ENCODE measurements at places on chromosomes 5 and 9.

GRCh38 chr5:33827018-33827707 lies 64.6 kb downstream of the ADAMTS12 start:
- no peak for DNase-seq

DNA sequence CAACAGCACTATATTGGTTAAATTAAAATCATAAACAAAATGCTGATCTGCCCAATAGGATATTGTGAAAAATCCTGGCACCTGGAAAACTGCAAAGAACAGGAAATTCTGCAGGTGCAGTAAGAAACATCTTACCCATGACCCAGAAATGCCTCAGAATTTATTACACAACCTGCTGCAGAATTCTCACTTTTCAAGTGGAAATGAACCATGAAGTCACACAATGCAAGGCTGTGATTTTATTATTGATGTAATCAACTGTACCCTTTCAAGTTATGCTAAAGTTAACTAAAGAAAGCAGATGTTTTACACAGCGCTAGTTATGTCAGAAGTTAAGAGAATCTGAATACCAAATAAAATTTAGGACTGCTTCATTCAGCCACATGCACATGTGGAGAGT lies 6.0 kb downstream of the STRBP start:
- no peak for DNase-seq

GRCh38 chr5:138366632-138367382 lies 14.3 kb downstream of the KDM3B start:
- DNase-seq, result no peak

GRCh38 chr5:132277971-132278853 lies 16.0 kb upstream of the SLC22A4 start:
- no peak for DNase-seq

GRCh38 chr5:61619289-61619688 lies 287.2 kb downstream of the ZSWIM6 start:
- DNase-seq, result no peak

DNA sequence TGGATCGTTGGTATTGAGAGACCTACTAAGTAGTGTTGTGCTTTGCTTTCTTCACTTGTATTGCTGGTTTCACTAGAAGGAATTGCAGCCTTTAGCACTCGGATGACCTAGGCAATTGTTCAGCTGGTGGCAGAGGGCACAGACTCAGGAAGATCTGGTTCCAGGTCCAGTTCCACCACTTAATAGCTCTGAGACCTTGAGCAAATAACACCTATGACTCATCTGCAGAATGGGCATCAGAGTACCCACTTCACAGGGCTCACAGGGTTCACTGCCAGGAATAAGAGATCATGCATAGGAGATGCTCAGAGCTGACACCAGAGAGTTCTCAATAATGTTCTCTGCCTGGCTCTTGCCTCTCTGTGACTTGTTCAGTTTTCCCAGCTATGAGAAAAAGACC lies 133.6 kb downstream of the SIL1 start:
- no peak for DNase-seq

GRCh38 chr5:159456722-159457465 lies 126.6 kb upstream of the IL12B start:
- DNase-seq, result no peak

- no peak for DNase-seq
Observed at GRCh38 chr5:148653836-148654781, at the start of gene HTR4. Gene HTR4 (minus strand): TSS chr5:148654527. CDS start chr5:148637014, 17,513 bp downstream.

GRCh38 chr5:38601133-38601862 lies 44.9 kb upstream of the LIFR start:
- no peak for DNase-seq

GRCh38 chr5:39697881-39698280 lies 273.1 kb upstream of the DAB2 start:
- no peak for DNase-seq

DNA sequence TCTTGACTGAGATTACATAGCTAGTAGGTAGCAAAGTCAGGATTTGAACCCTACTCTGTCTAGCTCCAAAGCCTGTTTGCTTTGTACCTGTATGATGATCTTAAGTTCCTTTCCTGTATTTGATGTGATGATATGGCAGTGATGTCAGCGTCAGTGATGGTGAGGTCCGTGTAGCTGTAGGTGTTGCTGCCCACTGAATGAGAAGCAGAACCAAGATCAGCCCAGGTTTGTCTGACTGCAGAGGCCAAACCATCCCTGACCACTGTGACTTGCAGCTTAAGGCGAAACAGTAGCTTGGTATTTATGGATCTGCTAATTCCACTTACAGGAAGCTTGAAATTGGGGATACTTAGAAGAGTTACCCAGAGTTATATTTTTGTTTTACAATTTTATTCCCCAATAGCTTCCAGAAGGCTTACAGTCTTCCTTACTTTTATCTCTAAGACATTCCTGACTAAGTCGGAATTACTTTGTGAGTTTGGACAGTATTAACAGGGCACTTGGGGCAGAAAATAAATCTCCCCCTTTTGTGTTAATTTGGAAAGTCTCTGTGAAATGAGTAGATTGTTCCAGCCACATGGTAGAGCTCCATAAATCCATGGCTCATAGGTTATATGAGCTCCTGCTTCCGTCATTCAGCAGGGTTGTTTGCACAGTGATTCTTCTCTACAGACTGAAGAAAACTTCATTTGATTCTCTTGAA lies 273.4 kb downstream of the NR3C1 start:
- DNase-seq, result no peak

GRCh38 chr9:83441390-83441789 lies 96.8 kb downstream of the FRMD3 start:
- DNase-seq, result no peak

DNA sequence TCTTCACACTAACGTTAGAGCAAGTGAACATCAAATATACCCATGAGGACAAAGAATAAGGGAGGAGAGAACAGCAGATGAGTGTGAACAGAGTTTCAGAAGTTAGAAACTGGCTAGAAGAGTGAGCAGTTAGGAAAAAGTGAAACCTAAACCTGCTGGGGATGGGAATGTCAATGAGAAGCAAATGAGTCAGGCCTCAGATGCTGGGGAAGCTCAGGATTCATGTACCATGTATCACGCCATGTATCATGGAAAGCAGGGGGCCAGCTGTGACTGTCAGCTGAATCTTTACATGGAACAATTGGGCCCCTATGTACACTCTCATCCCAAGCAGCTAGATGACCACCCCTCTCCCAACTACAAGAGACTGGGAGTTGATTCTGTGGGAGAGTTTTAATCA lies 16.2 kb downstream of the GDF9 start:
- DNase-seq, result no peak

DNA sequence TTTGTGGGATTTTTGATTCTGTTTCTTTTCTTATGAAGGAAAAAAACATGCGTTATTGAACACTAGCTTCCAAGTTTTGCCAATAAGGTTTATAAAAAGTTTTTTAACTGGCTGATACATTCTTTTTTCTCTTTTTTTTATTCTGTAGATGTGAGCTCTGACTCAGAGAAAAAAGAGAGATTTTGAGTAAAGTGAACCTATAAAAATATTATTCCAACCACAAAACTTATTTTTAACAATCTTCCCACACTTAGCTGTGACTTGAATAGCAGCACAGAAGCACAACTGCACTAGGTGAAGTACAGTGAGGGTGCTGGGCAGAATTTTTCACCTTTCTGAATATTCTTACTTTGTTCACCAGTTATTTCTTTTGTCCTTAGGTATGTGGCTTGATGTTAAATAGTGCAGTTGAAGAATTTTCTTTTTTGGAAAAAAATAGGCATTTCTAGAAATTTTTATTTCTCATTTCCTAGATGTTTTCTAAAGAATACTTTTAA lies 41.6 kb downstream of the CHSY3 start:
- no peak for DNase-seq

DNA sequence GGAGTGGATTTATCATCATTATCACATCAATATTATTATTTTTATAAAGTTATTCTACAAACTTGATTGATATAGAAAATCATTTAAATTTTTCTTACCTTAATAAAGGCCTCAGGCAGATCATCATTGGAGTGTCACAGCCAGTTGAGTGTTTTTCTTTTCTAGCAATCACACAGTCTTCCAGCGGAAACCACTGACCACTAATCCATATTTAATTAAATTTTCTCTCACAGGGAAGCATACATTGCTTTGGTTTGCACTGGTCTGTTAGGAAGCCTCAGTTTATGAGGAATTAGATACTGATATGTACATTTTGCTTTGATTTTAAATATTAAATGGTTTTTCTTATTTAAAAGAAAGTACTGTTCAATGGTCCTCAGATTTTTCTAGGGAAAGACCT lies 6.7 kb downstream of the SPZ1 start:
- no peak for DNase-seq

GRCh38 chr5:93395971-93396379 lies 185.0 kb downstream of the NR2F1-AS1 start:
- no peak for DNase-seq

GRCh38 chr5:132251220-132251725 lies 6.2 kb upstream of the PDLIM4 start:
- no peak for DNase-seq

GRCh38 chr9:76634356-76635054 lies 129.7 kb upstream of the PCA3 start:
- no peak for DNase-seq

DNA sequence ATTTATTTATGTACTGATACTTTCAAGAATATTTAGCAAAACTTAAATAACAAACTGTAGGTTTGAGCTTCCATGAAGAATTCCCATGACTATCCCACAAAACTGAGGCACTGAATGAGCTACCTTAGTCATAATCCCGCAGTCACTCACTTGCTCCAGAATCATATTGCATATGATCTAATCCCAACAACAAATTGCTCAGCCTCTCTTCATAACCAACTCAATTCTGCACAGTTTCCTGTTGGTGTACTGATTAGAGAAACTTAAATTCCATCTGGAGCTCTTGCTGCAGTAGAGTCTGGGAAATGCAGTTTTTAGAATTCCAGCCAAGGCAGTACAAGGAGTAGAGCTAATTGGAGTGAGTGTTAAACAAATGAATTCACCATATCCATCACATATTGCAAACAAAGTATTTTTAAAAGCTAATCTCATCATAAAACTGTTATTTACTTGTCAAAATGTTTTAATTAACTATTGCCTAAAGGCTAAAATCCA lies 35.7 kb upstream of the CDH18 start:
- DNase-seq, result no peak

GRCh38 chr5:99141534-99142128 lies 212.8 kb upstream of the CHD1 start:
- no peak for DNase-seq

DNA sequence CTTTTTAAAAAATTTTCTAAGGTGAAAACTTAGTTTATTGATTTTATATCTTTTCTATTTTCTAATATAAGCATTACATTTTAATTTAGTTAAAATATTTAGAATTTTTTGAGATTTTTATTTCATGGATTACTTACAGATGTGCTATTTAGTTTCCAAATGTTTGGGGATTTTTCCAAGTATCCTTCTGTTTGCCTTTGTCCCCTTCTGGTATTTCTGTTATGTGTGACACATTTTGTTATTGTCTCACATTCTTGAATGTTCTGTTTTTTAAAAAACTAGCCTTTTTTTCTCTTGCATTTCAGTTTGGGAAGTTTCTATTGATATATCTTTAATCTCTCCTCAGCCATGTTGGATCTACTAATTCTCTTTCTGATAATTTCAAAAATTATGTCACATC lies 234.9 kb downstream of the FAM170A start:
- DNase-seq, result no peak

DNA sequence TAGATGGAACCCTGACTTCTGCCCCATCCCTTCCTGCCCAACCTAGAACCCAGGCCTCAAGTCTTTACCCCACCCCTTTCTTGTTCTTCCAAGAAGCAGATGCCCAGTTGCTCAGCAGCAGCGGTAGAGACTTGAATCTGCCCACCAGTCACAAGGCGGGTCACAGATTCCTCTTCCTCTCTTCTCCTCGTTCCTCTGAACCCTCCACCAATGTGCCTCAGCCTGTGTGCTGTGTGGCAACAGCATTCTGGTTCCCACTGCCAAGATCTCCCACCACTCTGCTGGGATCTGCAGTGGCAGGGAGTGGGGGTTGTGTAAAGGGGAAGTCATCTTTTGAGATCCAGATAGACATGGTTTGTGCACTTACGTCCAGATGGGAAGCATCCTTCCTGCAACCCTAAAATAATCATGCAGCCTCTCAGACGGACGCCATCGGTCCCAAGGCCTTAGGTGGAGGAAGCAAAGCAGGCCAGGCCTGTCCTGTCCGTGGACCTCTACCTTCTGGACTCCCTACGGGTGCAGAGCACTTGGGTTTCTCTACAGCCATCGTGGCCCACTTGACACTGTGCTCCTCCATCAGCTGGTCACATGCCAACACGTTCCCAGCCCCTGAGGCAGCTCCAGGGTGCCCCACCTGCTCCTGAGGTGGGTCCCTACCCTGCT lies 7.7 kb upstream of the RPL26L1 start:
- DNase-seq, result no peak

- DNase-seq, result no peak
Observed at GRCh38 chr5:127079994-127080491, 6.7 kb upstream of the C5orf63 start.

GRCh38 chr5:96699186-96699820 lies 37.1 kb downstream of the CAST start:
- no peak for DNase-seq

GRCh38 chr5:71899865-71900342 lies 180.8 kb downstream of the CARTPT start:
- DNase-seq, result no peak

GRCh38 chr5:32017692-32018367 lies 156.3 kb downstream of the GOLPH3 start:
- no peak for DNase-seq

DNA sequence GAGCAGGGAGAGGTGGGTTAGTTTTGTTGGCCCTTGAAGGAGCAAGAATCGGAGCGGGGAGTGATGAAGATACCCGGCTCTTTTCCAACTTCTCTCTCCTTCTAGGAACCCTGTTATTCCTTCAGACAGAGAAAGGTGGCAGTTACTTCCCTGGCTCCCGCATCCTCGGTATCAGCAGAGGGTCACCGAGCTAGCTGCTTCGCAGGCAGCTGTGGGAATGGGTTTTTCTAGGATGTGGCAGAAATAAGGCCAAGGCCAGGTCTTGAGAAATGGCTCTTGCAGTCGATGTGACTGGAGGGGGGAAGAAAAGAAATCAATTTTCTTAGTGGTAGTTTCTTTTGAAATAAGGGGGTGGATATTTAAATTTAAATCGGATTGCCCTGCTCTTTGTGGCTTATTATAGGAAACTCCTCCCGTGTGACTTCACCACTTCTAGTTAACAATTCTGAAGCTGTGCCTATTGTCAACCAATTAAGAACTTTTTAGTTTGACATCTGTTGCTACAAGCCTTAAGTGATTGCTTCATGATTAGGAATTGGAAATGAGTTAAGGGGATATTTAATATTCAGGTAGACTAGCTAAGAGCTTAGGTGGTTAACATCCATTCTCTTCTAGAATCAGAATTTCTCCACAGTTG lies 1.4 kb downstream of the SAP30L start:
- DNase-seq, result no peak

- no peak for DNase-seq
Observed at GRCh38 chr5:100130307-100130706, 404.9 kb upstream of the FAM174A start.

- DNase-seq, result no peak
Observed at GRCh38 chr5:137352095-137352494, 147.0 kb downstream of the SPOCK1 start.

DNA sequence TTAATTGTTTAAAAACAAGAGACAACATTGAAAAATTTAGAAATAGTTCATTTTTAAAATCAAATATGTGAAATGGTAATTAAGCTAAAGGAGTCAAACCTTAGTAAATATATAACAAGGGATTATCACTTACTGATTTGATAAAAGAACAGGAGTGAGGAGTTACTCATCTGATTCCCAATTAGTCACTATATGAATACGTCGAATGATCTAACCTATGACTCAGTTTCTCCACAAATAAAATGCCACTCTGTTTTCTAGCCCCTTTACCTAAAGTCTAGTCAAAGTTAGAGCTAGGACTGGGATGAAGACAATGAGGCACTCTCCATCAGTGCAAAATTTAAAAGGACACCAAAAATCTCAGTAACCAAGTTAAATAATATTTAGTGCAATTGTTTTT lies 70.4 kb upstream of the RASEF start:
- DNase-seq, result no peak
